Stimulated activated CD4-positive, alpha-beta T cell treated with anti-CD3 and anti-CD28 coated beads, Interleukin-1b, Interleukin-23, amount 100 ng/mL, for 4 hours (primary cell): ENCODE measurements at places on chromosomes 6 and 20.

DNA sequence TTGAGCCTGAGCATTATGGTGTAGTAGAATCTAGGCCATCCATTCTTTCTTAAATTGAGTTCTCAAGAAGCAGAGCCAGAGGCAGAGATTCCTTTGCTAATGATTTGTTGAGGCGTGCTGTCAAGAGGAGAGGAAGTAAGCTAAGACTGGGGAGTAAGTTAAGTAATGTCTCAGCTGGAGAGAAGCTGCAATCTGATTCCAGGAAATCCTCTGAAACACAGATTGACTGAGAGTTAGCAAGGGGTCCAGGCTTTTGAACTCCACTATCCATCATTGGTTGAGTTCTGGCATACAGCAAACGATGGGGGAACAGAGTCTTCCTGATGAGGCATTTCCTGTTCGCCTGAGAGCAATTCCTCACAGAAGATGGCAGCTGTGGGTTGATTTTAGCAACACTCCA lies 207.4 kb upstream of the RAB32 start:
- DNase-seq: no peak

DNA sequence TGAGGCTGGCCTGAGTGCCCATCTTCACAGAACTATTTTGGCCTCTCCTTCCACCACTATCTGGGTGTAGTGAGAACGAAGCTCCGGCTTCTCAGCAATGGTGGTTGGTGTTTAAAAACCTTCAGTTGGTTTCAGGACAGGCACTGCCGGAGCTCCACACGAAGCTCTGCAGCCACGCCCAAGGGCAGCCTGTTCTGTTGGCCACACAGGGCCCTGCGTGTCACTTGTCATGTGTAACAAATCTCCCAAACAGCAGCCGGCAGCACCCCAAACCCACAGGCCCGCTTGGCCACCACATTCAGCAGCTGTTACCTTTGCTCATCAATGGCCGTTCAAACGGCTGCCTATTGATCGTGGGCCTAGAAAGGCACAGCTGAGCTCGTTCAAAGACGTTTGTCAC lies 97.5 kb downstream of the ERMARD start:
- DNase-seq: no peak

DNA sequence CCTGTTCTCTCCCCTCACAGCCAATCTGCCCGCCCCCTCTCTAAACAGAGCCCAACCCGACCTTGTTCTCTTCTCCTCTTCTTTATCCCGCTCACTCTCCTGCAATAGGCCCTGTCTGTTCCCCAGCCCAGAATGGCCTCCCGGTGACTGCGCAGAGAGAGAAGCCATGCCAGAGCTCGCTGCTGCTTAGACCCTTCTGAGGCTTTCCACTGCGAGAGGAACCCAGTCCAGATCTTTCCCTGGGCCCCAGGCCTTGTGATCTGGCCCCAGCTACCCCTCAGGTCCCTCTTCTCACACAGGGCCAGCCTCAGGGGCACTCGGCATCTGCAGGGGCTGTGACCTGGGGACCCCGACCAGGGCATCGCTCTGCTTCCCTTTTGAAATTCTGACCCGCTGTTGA lies 58.1 kb downstream of the TMEM242 start:
- DNase-seq: no peak

- no peak for DNase-seq
Observed at GRCh38 chr20:48147311-48147710, 362.0 kb upstream of the SULF2 start.

GRCh38 chr6:160132776-160133338 lies 11.2 kb downstream of the SLC22A1 start:
- DNase-seq: no peak

- no peak for DNase-seq
Observed at GRCh38 chr6:163585932-163586437, 171.5 kb downstream of the QKI start.
